ENCODE measurements at places on chromosomes 5 and 9.

DNA sequence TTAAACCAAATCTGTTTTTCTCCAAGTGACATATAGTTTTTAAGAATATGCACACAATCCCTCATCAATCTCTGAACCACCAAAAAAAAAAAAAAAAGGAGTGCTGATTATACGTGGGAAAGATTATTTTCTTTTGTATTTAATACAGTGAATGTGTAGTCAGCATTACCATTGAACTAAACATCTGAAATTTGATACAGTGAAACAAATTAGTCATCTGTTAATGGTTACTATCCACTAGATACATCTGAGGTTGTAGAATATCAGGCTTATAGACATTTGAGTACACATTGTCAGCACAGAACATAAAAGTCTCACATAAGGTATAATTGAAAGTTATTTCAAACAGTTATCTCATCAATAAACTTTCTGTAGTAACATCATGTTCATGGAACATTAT lies 87.0 kb downstream of the SLF1 start:
- DNase-seq = no peak

- DNase-seq = no peak
Measured at GRCh38 chr9:82022121-82022520, 33.5 kb downstream of the SPATA31D1 start.

DNA sequence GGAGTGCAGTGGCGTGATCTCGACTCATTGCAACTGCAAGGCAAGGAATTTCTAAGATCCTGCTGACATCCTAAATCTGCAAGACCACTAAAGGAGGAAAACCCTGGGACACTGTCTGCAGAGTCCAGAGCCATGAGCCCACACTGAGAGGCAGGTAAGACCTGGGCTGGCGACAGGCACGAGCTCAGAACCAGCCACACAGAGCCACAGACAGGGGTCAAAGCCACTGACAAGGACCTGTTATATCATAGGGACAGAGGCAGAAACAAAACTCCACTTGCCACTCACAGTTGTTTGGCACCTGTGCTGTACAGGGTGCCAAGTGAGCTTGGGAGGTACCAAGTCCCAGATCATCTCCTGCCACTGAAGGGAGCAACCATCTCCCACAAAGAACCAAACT lies 34.2 kb downstream of the IPPK start:
- peak; percentile 21 for DNase-seq

- no peak for DNase-seq
Measured at GRCh38 chr9:15724016-15724415, 171.2 kb downstream of the CCDC171 start.

GRCh38 chr5:42005561-42006153 lies 80.6 kb downstream of the FBXO4 start:
- DNase-seq = no peak

GRCh38 chr5:39726467-39726866 lies 301.7 kb upstream of the DAB2 start:
- no peak for DNase-seq
